ENCODE measurements at places on chromosomes 1 and 21.
A peak's percentile ranks its signal among the peaks of the same experiment; 100 is the strongest.

DNA sequence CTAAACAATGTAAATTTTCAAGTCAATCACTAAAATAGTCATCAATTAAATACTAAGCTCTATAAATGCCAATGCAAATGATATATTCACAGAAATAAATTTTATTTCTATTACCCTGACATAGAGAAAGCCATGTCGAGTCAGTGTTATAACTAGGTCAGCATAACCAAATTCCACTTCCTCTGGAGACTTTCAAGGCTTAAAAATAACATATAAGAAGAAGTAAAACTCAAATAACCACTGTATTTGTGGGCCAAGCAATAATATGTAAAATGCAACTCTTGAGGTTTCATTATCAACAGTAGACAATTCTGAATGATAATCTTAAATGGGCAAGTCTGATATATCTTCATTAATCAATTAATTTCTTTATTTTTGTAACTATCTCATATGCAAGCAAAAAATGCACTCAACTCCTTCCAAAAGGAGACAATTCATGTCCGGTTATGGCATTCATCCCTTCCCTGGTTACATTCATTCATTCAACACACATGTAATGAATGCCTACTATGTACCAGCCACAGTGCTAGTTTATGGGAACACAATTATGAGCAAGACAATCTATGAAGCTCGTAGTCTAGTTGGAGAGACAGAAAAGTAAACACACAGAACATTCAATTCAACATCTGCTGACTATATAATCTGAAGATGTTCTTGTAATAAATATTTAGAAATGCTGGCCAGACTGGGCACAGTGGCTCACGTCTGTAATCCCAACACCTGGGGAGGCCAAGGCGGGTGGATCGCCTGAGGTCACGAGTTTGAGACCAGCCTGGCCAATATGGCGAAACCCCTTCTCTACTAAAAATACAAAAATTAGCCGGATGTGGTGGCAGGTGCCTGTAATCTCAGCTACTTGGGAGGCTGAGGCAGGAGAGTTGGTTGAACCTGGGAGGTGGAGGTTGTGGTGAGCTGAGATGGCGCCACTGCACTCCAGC is 37.1 kb upstream of the CAP1 start:
- no peak for DNase-seq

GRCh38 chr1:38586993-38587646 is 272.5 kb downstream of the RRAGC start:
- peak; percentile 54 for DNase-seq

DNA sequence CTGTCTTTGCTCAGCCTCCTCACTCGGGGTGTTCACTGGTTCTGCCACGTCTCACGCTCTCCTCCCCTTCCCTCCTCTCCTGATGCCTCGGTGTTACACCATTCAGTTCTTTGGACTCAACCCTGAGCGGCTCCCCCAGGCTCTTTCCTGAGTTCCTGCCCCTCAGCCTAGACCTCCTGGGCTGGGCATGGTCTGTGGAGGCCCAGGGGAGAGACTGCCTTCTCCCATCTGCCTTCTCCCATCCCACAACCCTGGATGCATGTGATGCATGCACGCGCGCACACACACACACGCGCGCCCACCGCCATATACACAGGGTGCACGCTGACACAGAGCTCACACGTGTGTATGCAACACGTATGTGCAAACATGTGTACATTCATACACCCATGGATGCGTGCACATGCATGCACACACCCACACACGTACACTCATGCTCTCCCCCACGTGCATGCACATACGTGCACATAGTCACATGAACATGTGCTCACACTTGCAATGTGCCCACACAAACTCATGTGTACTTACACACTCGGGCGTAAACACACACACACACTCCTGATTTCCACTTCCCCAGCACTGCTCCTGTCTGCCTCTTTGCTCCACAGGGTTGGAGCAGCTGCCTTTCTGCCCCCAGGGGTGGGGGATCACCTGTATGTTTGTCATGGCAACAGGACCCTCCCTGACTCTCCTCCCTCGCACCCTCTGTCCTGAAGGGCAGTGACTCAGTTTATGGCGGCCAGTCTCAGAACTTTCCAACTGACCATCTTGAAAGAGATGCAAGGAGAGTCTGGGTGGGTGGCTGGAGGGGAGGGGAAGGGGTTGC is 59.0 kb downstream of the HUNK start:
- no peak for DNase-seq

- peak; percentile 57 for DNase-seq
Measured at GRCh38 chr1:145845514-145846161, at the start of gene NUDT17. Gene NUDT17 (plus strand): TSS chr1:145845630. CDS start chr1:145845641, 11 bp downstream.

- no peak for DNase-seq
Measured at GRCh38 chr1:192626366-192627179, 9.4 kb upstream of the RGS13 start.

DNA sequence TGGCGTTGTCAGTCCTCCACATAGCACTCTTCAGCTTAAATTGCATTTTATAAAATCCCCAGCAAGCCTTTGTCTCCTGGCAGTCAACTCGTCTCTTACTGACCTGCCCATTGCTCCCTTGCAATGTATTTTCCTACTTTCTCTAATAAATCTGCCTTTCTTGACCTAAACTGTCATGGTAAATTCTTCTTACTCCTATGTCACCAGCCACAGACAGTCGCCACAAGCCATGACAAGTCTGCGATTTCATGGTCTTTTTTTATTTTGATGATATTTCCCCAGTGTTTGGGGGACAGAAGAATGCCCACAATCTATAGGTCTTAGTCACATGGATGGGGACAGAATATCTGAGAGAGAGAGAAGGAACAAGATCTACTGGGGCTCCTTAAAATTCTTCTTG is 8.4 kb downstream of the IFNAR2 start:
- no peak for DNase-seq

- no peak for DNase-seq
Measured at GRCh38 chr1:47950471-47950870, 46.7 kb downstream of the TRABD2B start.

- no peak for DNase-seq
Measured at GRCh38 chr1:184896000-184896399, 78.3 kb downstream of the NIBAN1 start.

GRCh38 chr1:154855186-154855851 is 14.8 kb downstream of the KCNN3 start:
- DNase-seq: no peak

- no peak for DNase-seq
Measured at GRCh38 chr1:203320591-203321272, 15.4 kb downstream of the BTG2 start.

DNA sequence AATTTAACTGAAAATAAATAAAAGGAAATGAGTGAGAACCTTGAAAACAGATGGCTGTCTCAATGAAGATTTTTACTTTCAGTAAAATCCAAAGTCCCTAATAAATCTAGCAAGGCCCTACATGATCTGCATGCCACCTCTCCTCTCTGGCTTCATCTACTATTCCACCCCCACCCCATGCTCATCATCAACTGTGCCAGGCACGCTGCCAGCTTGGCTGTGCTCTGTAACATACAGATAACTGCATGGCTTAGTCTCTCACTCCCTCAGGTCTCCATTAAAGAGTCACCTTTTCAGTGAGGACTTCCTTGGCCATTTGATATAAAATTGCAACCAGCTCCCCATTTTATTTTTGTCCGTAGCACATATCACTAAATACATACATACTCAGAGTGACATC is 26.7 kb downstream of the RGSL1 start:
- no peak for DNase-seq

DNA sequence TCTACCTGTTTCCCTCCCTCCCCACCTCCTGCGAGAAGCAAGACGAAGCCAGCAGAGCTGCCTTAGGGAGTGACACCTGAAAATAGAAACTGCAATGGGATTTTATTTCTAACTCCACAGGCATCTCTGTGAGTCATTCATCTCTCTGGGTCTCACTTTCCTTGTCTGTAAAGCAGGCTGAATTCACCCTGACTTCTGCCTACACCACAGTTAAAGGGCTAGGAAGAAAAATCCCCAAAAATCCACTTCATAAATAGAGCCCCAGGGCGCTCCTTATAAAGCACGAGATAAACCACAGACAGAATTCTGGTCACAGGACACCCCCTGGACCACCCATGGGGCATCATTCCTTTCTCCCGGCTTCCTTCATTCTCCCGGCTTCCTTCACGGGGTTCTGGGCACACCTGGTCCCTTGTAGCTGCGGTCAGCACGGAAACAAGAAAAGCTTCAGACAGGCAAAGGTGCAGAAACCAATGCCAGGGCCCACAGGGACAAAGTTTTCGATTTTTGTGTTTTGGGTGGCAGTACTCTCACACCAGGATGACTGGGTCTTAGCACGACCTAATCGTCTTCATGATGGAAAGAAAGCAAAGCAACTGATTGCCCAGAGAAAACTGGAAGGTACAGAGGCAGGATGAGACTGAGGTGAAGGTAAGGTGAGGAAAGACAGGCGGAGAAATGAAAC is 2.8 kb upstream of the H6PD start:
- no peak for DNase-seq

DNA sequence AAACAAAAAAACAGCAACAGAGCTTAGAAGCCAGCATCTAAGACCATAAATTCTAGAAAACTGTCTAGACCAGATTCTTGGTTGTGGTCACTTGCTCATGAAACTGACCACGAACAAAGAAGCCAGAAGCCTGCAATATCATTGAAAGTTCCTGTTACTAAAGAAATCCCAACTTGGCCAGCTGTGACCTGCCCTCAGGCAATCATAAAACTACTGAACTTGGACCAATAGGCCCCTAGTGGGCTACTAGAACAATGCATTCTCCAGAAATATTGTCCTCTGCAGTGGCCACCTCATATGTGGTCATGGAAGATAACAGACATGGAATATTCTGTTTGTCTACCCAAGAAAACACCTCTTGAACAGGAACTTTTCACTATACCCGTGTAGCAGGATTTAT is 87.7 kb downstream of the SPATA17 start:
- no peak for DNase-seq

- no peak for DNase-seq
Measured at GRCh38 chr1:51568231-51568935, 48.5 kb upstream of the OSBPL9 start.

GRCh38 chr1:220487297-220487820 is 40.6 kb upstream of the MARK1 start:
- DNase-seq: peak; percentile 14

GRCh38 chr1:175222296-175222938 is 29.8 kb upstream of the KIAA0040 start:
- no peak for DNase-seq

GRCh38 chr1:44417351-44418021 is 12.4 kb downstream of the RNF220 start:
- DNase-seq: no peak

- DNase-seq: no peak
Measured at GRCh38 chr1:41454406-41454805, 30.1 kb downstream of the EDN2 start.

DNA sequence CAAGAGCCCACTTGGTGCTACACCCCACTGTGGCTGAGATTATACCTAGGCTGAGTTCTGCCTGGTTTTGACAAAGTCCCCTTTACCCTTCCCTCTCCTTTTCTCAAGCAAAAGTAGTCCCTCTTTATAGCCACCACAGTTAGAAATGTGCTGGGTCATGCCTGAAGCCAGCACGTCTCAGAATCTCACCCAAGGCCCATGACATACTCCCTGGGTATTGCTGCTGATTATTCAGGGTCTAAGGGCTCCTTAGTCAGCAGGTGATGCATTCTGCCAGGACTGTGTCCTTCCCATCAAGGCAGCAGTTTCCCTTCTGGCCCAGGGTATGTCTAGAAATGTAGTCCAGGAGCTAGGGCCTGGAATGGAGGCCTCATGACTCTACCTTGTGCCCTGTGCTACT is 67.3 kb upstream of the COX20 start:
- no peak for DNase-seq

DNA sequence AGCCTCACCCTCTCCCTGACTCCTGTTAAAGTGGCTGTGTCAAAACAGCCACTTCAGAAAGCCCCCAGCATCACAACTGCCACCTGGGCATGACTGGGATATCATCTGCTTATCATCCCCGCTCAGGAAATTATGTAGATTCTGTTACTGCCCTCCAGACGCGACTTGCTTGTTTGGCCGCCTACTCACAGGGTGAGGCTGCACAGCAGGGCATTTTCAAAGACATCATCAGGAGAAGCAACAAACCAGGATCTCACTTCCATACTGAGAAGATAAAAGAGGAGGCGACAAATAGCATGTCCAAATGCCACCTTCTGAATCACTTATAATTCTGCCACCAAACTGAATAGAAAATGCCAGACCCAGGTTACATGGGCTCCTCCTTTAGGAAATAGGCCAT is 94.8 kb downstream of the MIS18A start:
- DNase-seq: no peak

All from stimulated activated CD4-positive, alpha-beta T cell treated with anti-CD3 and anti-CD28 coated beads, Interleukin-12 subunit alpha, Interleukin-12 subunit beta, amount 100 ng/mL, for 24 hours (primary cell).